ENCODE measurements at places on chromosomes 6 and 20. TPM values are rescaled to one million over a fixed set of nuclear protein-coding genes. Genes with fewer than 3 reads are reported as not detected.

BPIFA1 gene
- 9.2 TPM for total RNA-seq

- H3K4me3 ChIP-seq: no peak overlapping the region
- no peaks in the 10 kb centered on the region for H3K27me3 ChIP-seq
- no peaks in the 10 kb centered on the region for H3K36me3 ChIP-seq
- DNase-seq: no peak
Measured at GRCh38 chr20:53692465-53693067, 98.9 kb upstream of the ZNF217 start.

DNA sequence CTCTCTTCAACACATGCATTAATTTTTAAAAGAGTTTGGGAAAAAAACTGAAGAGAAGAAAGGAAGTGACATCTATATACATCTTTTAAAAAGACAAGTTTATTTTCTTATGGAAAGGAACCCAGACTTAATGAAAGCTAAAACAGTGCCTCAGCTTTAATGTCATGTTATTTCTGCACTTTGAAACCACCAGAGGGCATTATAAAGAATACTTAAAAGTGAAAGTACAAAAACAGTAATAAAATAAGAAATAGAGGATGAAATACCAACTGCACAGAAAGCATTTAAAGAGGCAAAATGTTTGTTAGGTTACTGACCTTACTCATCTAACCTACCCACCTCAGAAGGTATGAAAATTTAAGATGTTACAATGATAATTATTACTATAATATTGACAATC lies 98.8 kb downstream of the HUS1B start:
- no peaks in the 10 kb centered on the region for H3K27me3 ChIP-seq
- no peak for DNase-seq
- H3K27ac ChIP-seq: no peak overlapping the region

ENPP3 gene
- total RNA-seq: 0.50 TPM

- no peaks in the 10 kb centered on the region for H3K4me1 ChIP-seq
- H3K36me3 ChIP-seq: no peaks in the 10 kb centered on the region
- no peak overlapping the region for H3K4me3 ChIP-seq
- no peak for DNase-seq
Measured at GRCh38 chr6:21395121-21395520, 198.4 kb upstream of the SOX4 start.

PRR18 gene
- total RNA-seq: 0.94 TPM

- no peak overlapping the region for H3K27ac ChIP-seq
- no peak overlapping the region for H3K4me3 ChIP-seq
- no peaks in the 10 kb centered on the region for H3K4me1 ChIP-seq
- no peak for DNase-seq
Measured at GRCh38 chr6:2715737-2716136, 35.0 kb downstream of the MYLK4 start.

DNA sequence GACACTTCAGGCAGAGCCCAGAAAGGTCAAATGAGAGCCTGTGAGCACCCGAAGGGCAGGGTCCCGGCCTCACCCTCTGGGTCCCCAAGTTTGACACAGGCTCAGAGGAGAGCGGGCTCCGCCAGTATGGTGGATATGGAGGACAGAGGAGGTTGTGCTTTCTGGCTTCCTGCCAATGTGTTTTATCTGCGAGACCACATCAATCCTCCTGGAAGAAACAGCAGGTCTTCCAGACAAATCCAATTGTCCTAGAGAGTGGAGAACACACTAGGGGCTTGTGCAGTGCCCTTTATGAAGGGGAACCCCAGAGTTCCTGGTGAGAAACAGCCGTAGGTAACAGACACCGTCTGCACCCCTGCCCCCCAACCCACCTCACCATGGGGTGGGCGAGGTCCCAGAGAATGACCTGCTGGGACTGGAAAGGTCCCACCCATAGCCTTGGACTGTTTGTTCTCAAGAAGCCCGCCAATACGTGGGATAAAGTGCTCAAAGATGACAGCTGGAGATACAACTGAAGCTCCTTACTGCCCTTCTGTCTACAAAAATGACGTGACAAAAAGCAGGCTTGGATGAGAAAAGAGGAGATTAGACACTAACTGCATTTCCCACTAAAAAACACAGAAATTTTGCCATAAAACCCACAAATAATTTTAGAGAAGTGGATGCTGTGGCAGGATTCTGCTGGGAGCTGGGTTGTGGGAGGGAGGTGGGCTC lies 23.9 kb upstream of the SSTR4 start:
- no peaks in the 10 kb centered on the region for H3K4me1 ChIP-seq
- no peaks in the 10 kb centered on the region for H3K36me3 ChIP-seq
- no peak overlapping the region for H3K4me3 ChIP-seq
- DNase-seq: no peak

FAXC gene
- 12.4 TPM for total RNA-seq

RCAN2 gene
- total RNA-seq: 28.1 TPM

MAK gene
- 0.97 TPM for total RNA-seq

TAF11 gene
- total RNA-seq: 23.9 TPM

GRCh38 chr6:47335466-47335865 lies 25.8 kb upstream of the TNFRSF21 start:
- H3K4me3 ChIP-seq: no peak overlapping the region
- no peaks in the 10 kb centered on the region for H3K27me3 ChIP-seq
- no peak overlapping the region for H3K27ac ChIP-seq
- H3K4me1 ChIP-seq: no peaks in the 10 kb centered on the region

DNA sequence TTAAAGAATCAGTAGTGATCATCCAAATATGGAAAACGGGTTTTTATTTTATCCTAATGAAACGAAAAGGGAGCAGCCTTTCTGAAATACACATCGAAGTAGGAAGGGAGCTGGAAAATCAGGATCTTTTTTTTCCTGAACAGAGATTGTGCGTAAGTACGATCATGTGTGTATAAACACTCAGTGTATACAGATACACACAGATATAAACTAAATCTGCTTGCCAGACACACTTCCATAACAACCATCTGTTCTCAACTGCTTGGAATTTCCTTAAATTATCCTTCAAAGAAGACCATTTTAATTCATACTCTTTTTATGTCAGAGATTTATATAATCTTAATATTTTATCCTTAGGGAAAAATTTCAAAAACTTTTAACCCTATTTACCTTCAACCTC lies 110.7 kb downstream of the CHD6 start:
- H3K27ac ChIP-seq: no peak overlapping the region
- H3K4me3 ChIP-seq: no peak overlapping the region
- no peaks in the 10 kb centered on the region for H3K36me3 ChIP-seq
- H3K4me1 ChIP-seq: peaks cover 26% of the 10 kb centered on the region
- H3K27me3 ChIP-seq: no peaks in the 10 kb centered on the region
- DNase-seq: peak; percentile 41

DPPA5 gene
- total RNA-seq: not detected

SNAP25 gene
- 3.7 TPM for total RNA-seq

GRCh38 chr6:144449911-144450597 lies 164.9 kb downstream of the UTRN start:
- no peak overlapping the region for H3K4me3 ChIP-seq
- no peak overlapping the region for H3K27ac ChIP-seq
- DNase-seq: no peak
- H3K27me3 ChIP-seq: no peaks in the 10 kb centered on the region
- no peaks in the 10 kb centered on the region for H3K4me1 ChIP-seq

- H3K36me3 ChIP-seq: no peaks in the 10 kb centered on the region
- peaks cover 10% of the 10 kb centered on the region for H3K4me1 ChIP-seq
- no peak overlapping the region for H3K4me3 ChIP-seq
- H3K27me3 ChIP-seq: no peaks in the 10 kb centered on the region
Measured at GRCh38 chr6:31907158-31907813, 5.4 kb upstream of the ZBTB12 start.

- no peak overlapping the region for H3K4me3 ChIP-seq
- H3K36me3 ChIP-seq: no peaks in the 10 kb centered on the region
- no peaks in the 10 kb centered on the region for H3K27me3 ChIP-seq
- no peak overlapping the region for H3K27ac ChIP-seq
- DNase-seq: no peak
Measured at GRCh38 chr20:42432496-42433334, 757.0 kb downstream of the PTPRT start.

GRCh38 chr6:12138381-12138780 lies 126.3 kb downstream of the HIVEP1 start:
- H3K4me1 ChIP-seq: peaks cover 10% of the 10 kb centered on the region
- H3K4me3 ChIP-seq: no peak overlapping the region
- no peak overlapping the region for H3K27ac ChIP-seq
- H3K36me3 ChIP-seq: no peaks in the 10 kb centered on the region

RUNX2 gene
- total RNA-seq: 5.9 TPM

DNA sequence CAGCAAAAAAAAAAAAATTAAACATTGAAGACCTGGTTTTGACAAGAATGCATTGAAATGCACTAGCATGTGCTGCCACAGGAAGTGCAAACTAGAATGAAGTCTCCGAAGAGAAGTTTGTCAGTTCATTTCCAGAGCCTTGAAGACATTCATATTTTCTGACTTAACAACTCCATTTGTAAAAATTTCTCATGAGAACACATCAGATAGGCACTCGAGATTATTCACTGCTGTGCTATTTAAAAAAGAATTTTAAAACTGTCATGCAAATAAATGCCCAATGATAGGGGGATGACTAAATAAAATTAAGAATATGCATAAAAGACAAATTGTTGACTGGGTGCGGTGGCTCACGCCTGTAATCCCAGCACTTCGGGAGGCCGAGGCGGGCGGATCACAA lies 394.6 kb upstream of the JARID2 start:
- H3K36me3 ChIP-seq: no peaks in the 10 kb centered on the region
- DNase-seq: no peak
- no peak overlapping the region for H3K4me3 ChIP-seq
- no peaks in the 10 kb centered on the region for H3K4me1 ChIP-seq
- H3K27me3 ChIP-seq: no peaks in the 10 kb centered on the region
- no peak overlapping the region for H3K27ac ChIP-seq

DNA sequence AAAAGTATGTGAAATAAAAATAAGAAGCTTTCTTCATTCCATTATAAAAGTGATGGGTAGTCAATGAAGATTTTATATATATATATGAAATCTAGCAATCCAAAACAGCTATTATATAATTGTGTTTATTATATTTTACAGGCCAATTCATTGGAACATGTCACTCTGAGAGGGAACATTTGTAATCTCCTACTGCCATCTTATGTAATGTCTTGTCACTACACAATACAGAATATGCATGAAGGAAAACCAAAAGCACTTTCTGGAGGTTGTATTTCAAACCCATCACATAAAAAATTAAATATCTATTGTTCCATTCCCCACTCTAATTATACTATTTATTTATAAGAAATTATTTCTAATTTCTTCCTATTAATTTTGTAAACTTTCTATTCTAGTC lies 31.5 kb upstream of the IRAK1BP1 start:
- no peak overlapping the region for H3K27ac ChIP-seq
- no peaks in the 10 kb centered on the region for H3K27me3 ChIP-seq
- no peak overlapping the region for H3K4me3 ChIP-seq
- no peaks in the 10 kb centered on the region for H3K36me3 ChIP-seq
- no peak for DNase-seq

GRCh38 chr6:46865221-46865620 lies 56.5 kb downstream of the ADGRF5 start:
- no peaks in the 10 kb centered on the region for H3K4me1 ChIP-seq
- peaks cover 87% of the 10 kb centered on the region for H3K36me3 ChIP-seq
- H3K27me3 ChIP-seq: no peaks in the 10 kb centered on the region
- H3K27ac ChIP-seq: no peak overlapping the region
- no peak for DNase-seq
- H3K4me3 ChIP-seq: no peak overlapping the region

- H3K27ac ChIP-seq: no peak overlapping the region
- no peak overlapping the region for H3K4me3 ChIP-seq
- H3K36me3 ChIP-seq: peaks cover 18% of the 10 kb centered on the region
- H3K27me3 ChIP-seq: no peaks in the 10 kb centered on the region
- no peaks in the 10 kb centered on the region for H3K4me1 ChIP-seq
Measured at GRCh38 chr6:131183427-131184095, 48.3 kb downstream of the AKAP7 start.

PMEPA1 gene
- total RNA-seq: 109 TPM

- H3K27ac ChIP-seq: no peak overlapping the region
- no peaks in the 10 kb centered on the region for H3K36me3 ChIP-seq
- H3K4me1 ChIP-seq: no peaks in the 10 kb centered on the region
- no peak overlapping the region for H3K4me3 ChIP-seq
Measured at GRCh38 chr6:148195511-148195910, 147.1 kb upstream of the SASH1 start.

GRCh38 chr6:144259986-144260385 lies 25.1 kb upstream of the UTRN start:
- H3K4me3 ChIP-seq: no peak overlapping the region
- no peaks in the 10 kb centered on the region for H3K27me3 ChIP-seq

GRCh38 chr6:13375360-13375878 lies 47.1 kb upstream of the TBC1D7 start:
- no peak overlapping the region for H3K4me3 ChIP-seq
- no peak overlapping the region for H3K27ac ChIP-seq
- no peaks in the 10 kb centered on the region for H3K27me3 ChIP-seq
- no peaks in the 10 kb centered on the region for H3K36me3 ChIP-seq
- DNase-seq: no peak

DNA sequence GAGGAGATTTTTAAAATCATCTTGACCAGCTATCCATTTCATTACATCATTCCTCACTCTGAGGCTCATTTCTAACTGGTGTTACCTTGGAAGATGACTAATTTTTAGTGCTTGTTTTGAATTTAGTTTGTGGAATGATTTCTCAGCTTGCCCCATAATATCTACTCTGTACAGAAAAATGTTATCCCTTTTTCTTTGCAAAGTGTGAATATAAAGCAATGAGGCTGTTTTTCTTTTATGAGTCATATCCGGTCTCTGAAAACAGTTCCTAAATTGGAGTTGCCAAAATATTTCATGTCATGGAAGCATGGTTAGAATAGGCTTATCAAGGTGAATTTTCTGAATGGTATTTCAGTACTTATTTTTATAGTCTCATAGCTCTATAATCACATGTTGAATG lies 43.8 kb downstream of the FUT9 start:
- H3K4me1 ChIP-seq: no peaks in the 10 kb centered on the region
- no peak for DNase-seq
- H3K4me3 ChIP-seq: no peak overlapping the region
- H3K36me3 ChIP-seq: no peaks in the 10 kb centered on the region
- no peaks in the 10 kb centered on the region for H3K27me3 ChIP-seq
- no peak overlapping the region for H3K27ac ChIP-seq
